Right renal cortex interstitium (tissue), 3 donors: ENCODE measurements at places on chromosomes 7 and 10. TPM values are rescaled to one million over a fixed set of nuclear protein-coding genes. Genes with fewer than 3 reads are reported as not detected.

GNGT1 gene
- polyA plus RNA-seq, result not detected

TLL2 gene
- 0.75 TPM for polyA plus RNA-seq

TAS2R4 gene
- 1.2 TPM for polyA plus RNA-seq

KLF14 gene
- polyA plus RNA-seq, result 0.65 TPM

SPRN gene
- polyA plus RNA-seq, result 2.7 TPM

PALD1 gene
- polyA plus RNA-seq, result 9.7 TPM

ABCB1 gene
- polyA plus RNA-seq, result 21.1 TPM

ETV1 gene
- polyA plus RNA-seq, result 28.6 TPM

PTN gene
- polyA plus RNA-seq, result 197 TPM

MOSPD3 gene
- polyA plus RNA-seq, result 23.8 TPM

SPDYE11 gene
- polyA plus RNA-seq, result 0.25 TPM

EBLN1 gene
- not detected for polyA plus RNA-seq

TCERG1L gene
- polyA plus RNA-seq, result 1.2 TPM

VOPP1 gene
- 64.8 TPM for polyA plus RNA-seq

FKBP9 gene
- 195 TPM for polyA plus RNA-seq
